ENCODE measurements at places on chromosomes 1 and 21.

DNA sequence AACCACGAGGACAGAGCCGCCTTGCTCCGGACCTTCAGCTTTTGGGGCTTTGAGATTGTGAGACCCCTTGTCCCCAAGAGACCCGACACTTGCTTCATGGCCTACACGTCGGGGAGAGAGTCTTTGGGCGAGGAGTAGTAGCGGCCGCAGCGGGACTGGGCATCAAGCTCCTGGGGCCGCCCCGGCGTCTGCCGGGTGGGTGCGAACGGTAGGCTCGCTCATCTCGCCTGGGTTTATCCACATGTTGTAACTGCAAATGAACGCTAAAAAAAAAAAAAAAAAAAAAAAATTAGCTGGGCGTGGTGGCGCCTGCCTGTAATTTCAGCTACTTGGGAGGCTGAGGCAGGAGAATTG lies 27.9 kb upstream of the RLF start:
- DNase-seq, result no peak

DNA sequence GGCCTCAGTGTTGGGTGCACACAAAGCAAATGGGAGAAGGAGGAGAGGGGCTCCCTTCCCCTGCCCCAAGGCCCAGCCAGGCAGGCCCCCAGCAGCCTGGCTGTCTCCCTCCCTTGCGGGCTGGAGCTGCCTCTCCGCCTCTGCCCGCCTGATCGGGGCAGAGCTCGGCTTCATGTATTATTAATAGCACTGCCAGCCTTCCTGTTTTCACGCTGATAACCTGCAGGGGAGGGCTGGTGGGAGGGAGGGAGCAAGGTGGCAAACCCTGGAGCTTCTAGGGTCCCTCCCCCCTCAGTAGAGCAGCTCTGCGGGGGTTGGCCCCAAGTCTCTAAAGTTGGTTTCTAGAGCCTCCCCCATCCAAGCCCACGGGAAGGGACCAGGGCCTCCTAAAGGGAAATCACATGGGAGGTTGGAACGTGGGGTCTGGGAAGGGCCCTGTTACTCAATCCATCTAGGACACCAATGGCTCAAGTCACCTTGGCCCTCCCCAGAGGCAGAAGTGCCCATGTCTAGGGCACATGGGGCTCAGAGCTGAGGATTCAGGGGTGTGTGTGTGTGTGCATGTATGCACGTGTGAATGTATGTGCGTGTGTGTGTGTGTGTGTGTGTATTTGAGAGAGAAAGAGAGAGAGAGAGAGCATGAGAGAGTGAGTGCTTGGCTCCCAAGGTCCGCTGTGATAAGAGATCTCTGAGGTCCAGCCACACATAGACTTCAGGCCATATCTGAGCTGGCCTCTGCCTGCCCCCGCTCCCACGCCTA lies 21.8 kb upstream of the POU3F1 start:
- DNase-seq, result no peak

- DNase-seq, result no peak
Observed at GRCh38 chr21:43269957-43270705, 101.3 kb downstream of the CRYAA start.

DNA sequence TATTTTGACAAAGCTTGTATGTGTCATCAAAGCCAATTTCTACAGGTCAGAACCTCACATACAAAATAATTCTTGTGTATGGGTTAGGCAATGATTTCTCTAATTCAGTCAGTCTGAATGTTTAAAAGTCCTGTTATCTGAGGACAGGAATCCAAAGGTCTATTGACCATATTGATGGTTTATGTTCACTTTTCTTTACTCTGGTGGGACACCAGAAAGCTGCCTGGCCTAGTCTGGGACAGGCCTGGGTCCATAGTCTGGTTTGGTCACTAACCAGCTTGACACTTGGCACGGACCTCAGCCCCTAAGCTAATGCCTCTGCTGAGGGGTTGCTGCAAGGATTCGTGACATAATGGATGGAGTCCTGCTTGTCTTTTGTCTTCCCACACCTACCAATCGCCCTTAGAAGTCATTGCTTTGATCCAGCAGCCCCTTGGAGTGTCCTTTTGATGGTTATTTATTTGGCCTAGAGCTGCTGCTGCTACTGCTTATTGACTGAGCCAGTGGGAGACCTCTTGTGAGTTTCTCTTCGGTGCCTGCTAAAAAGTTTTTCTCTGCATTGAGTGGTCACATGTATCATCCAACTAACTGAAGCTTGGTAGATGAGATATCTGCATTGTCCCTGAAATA lies 15.7 kb downstream of the IFNAR2 start:
- DNase-seq, result no peak

- DNase-seq, result no peak
Observed at GRCh38 chr1:5907386-5907785, 84.8 kb downstream of the NPHP4 start.

DNA sequence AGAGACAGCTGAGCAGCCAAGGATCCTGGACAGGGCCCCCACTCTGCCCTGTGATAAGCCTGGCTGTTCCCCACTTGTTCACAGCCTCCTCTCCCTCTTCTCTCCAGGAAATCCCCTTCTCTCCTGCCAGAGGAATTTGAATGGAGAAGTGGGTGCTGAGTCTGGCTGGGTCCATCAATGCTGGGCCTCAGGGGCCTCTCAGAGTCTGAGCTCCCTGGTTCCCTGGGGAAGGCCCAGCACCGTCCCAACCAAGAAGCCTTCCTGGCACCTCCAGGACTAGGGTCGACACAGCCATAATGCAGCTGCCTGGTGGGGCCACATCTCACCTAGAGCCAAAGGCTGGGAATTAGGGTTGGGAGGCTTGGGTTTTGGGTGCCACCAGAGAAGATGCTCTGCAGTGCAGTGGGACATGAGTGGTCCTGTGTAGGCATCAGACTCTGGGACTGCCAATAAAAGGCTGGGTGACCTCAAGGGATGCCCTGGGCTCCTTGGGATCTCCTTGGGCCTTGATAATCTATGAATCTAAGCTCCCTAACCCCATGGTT lies 2.5 kb downstream of the MYBPH start:
- DNase-seq, result no peak

DNA sequence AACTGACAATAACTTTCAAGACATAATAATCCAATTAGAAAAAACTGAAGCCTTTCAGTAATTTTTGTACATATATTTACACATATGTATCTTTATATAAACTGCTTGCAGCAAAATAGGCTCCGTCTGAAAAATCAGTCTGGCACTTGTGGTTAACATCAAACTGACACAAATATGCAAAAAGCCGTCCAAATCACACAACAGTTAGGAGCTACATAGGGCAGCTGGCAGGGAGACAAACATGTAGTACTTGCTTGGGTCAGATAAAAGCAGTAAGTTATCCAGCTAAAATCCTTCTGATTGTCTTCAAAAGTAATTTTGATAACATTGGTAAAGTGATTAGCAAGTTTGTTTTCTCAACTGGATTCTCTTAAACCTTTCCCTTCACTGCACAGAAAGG lies 14.7 kb upstream of the GUCA2A start:
- DNase-seq, result no peak

GRCh38 chr1:118979754-118980575 lies 8.2 kb downstream of the TBX15 start:
- DNase-seq, result no peak

DNA sequence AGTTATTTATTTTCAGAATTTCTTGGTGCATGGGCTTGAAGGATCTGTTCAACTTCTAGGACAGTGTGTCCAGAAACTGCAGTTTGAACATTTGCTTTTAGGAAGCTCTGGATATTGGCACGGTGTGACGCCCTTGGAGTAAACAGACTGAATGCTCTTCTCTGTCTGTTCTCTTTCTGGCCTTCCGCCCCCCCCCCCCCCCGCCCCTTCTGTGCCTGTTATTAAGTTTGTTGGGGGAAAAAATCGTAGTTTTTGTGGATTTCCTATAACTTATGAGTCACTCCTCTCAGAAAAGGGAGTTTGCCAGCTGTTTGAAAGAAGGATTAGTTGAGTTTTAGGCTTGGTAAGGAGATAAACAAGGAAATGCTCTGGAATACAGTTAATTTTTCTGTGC lies 1.2 kb downstream of the KCTD3 start:
- no peak for DNase-seq

- no peak for DNase-seq
Observed at GRCh38 chr21:32917362-32918135, 108.2 kb upstream of the OLIG2 start.

- DNase-seq, result no peak
Observed at GRCh38 chr1:221994274-221994698, 252.4 kb upstream of the DUSP10 start.

DNA sequence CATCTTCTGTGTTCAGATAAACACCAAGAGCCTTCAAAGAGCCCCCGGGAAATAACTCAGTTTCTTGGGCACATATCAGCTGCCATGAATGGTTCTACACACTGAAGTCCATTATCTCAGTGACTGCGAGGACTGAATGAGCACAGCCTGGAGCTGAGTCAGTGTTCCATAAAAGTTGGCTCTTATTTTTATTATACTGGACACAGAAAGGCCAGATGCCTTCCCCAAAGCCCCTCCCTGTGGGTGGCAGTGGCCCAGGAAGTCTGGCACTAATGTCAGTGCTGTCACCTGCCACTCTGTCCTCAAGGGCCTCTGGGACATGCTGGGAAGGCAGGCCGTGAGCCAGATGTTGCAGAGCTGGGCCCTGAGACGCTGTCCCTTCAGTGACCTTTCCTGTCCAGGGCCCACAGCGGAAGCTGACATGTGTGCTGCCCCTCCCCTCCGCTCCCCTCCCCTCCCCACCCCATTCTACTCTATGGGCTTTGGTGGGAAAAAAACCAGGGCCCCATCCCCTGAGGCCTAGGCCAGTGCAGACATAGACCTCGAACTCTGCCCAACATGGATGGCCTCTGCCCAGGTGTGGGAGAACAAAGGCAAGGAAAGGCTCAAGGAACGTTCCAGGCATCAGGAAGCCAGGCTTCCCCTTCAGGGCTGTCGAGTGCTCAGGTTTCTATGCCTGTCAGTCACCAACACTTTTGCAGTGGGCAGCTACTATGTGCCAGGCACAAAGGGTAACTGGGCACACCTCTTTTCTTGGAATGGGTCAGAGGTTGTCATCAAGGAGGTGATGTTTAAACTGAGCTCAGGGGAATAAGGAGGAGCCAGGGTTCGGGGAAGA lies 22.4 kb upstream of the NPPB start:
- no peak for DNase-seq

DNA sequence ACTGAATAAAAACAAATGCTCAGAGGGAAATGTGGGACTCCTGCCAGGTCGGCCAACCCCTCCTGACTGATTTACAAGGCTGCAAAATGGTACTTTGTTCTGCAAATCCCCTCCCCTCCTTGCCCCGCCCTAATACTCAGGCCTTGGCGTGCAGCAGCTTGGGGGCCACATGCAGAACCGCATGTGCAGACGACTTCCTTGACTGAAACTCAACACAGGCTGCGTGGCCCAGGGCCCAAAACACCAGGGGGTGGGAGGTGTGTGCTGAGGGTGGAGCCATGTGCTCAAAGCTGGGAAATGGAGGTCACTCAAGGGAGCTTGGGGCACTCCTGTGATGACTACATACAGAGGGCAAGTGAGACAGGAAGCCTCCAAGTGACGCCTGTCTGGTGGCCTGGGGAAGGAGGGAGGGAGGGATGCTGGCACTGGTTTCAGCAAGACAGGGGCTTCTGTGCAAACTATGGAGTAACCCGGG lies 87.2 kb downstream of the MRPL37 start:
- DNase-seq, result no peak

GRCh38 chr1:202192770-202193613 lies 607 bp upstream of the LGR6 start:
- peak; percentile 22 for DNase-seq

- no peak for DNase-seq
Observed at GRCh38 chr1:3932156-3932919, 32.3 kb upstream of the C1orf174 start.

DNA sequence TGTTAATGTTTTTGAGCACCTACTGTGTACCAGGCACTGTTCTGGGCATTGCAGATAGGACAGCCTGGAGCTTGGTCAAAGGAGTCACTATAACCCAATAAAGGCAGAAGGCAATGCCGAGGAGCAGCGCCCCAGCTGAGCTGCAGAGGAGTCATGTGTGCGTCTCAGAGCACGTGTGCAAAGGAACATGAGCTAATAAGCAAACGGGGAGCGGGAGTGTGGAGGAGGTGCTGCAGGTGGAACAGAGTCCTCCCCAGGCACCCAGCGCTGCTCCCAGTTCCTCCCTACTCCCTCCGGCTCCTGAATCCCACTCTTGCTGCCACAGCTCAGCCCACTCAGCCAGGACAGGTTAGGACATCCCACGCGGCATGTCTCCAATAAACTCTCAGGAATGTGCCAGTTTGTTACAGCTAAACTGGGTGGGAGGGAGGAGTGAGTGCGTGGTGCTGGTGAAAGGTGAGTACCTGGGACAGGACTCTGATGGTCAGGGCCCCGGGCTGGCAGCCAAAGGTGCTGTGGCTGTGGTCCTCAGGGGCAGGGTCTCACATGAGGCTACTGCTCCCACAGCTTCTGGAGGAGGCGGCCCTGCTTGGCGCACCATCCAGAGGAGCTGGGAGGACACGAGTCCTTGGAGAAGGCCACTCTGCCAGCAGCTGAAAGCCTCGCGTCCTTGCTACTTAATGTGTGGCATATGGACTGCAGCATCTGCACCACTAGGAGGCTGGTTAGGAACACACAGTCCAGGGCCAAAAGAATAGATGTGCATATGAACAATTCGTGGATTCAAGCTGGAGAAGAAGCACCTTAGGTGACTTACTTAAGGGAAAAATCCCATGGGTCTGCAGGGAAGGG lies 52.3 kb downstream of the GRIK3 start:
- DNase-seq, result no peak

DNA sequence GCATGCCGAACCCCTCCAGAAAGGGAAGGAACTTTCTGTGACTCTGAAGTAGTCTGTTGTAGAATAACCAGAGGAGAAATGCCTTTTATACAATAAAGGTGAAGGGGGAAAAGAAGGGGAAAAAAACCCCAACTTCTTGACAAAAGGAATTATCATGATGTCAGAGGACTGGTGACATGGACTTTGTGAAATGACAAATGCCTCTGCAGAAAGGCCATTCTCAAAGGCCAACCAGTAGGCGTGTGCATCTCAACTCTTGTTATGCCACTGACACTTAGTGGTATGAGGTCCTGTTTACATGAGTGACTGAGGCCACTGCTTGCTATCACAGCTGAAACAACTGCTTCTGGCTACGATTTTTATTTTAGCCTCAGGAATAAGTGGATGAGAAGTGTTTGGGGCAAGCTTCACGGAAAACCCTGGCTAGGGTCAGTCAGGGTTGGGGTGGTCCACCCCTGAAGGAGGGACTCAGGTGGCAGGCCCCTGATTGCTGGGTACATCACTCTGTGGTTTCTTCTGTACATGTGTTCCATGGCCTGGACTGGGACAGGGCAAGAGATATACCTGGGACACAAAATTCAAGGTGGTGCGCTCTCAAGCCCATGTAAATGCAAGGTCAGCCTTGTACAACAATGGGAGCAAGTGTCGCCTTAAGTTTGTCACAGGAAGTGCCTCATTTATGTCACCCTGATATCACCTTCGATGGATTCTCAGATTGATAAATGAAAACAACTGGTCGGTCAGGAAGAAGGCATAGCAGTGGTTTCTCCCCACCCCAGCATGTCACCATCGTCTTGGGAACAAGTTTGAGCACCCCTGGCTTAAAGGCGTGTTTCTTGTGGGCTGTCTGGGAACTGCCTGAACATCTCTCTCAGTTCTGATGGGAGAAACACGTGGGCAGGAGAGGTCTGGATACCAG lies 12.4 kb downstream of the RUNX1 start:
- DNase-seq, result no peak

All from stimulated activated CD8-positive, alpha-beta memory T cell treated with anti-CD3 and anti-CD28 coated beads, Interleukin-4, amount 100 ng/mL, for 1 hour (primary cell).